T-cell (primary cell): ENCODE measurements at places on chromosomes 5 and 9.

- DNase-seq, result no peak
These were observed 215.6 kb downstream of the SYK start for GRCh38 chr9:91017245-91017644.

DNA sequence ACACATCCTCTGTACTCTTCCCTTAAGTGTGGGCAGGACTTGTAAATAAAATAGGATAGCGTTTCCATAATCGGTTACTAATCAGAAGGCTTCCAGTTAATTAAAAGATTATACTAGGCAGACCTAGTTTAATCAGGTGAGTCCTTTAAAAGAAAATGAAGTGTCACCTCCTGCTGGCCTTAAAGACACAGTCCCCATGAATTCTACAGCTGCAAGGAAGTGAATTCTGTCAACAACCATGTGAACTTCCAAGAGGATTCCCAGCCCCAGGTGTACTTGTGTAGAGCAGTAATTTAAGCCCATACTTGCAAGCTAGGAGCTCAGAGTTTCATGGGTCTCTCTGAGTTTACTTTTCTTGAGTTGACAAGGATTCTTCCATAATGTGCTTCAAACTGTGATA, 918.3 kb downstream of the DTWD2 start:
- no peak for DNase-seq

GRCh38 chr5:164233791-164234190, 728.4 kb downstream of the MAT2B start:
- no peak for DNase-seq

- no peak for DNase-seq
These were observed 79.3 kb upstream of the MAP3K1 start for GRCh38 chr5:56735849-56736641.

- DNase-seq, result no peak
These were observed 172.0 kb downstream of the CPLANE1 start for GRCh38 chr5:37077146-37077545.

GRCh38 chr5:93092349-93093105, 488.5 kb downstream of the NR2F1-AS1 start:
- no peak for DNase-seq

DNA sequence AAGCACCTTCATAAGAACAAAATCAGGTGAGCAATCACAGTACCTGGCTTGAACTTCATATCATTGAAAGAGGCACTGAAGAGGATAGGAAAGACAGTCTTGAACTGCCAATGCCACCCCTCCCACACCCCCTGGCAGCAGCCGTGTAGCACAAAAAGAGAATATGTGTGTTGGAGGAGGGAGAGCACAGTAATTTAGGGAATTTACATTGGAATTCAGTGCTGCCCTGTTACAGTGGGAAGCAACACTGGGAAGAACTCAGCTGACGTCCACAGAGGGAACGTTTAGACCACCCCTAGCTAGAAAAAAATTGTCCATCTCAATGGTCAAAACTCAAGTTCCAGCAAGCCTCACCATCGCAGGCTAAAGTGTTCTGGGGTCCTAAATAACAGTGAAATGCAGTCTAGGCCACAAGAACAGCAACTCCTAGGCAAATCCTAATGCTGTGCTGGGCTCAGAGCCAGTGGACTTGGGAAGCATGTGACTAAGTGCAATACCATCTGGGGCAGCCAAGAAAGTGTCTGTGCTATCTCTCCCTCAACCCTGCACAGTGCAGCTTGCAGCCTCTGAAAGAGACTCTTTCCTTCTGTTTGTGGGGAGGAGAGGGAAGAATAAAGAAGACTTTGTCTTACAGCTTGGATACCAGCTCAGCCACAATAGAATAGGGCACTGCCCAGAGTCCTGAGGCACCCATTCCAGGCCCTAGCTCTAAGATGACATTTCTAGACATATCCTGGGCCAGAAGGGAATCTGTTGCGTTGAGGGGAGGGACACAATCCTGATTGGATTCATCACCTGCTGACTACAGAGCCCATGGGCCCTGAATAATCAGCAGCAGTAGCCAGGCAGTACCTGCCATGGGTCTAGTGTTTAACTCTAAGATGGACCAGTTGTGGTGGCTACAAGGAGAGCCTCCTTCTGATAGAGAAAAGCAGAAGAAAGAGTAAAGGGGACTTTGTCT, 62.1 kb upstream of the VLDLR start:
- no peak for DNase-seq

DNA sequence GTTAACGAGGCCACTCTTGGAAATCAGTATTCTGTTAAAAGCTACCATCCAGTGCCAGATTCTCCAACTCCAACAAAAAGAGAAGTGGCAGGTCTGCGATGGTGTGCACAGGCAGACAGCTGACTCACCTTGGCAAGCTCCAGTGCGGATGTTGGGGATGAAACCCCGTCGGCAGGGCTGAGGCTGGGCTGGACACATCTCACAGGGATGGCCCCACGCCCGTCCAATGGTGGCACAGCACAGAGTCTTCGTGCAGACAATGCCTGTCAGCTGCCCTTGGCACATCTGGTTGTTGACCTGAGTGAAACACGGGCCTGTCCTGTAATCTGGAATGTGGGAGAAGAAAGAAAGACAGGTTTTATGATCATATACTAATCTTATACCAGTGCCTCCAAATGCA, 73.4 kb downstream of the FBN2 start:
- DNase-seq, result no peak

DNA sequence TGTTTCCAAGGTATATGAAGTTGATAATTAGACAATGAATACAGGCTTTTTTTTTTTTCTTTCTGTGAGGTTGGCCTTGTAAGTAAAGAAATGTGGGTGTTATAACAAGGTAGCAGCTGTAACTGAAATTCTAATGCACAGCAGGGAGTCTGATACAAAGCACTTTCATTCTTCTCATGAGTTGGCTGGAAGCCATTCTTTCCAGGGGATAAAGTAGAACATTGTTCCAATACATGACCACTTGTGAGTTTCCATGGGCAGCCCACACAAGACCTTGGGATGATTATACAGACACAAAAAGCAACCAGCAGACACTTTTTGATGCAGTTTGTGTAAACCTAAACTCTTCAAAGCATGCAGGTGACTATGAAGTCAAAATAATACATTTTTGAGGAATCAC, 1785.9 kb upstream of the WWC1 start:
- no peak for DNase-seq

- peak; percentile 73 for DNase-seq
These were observed 13.0 kb upstream of the CYFIP2 start for GRCh38 chr5:157252711-157253465.

GRCh38 chr5:122879076-122879475, 33.7 kb downstream of the SNX24 start:
- no peak for DNase-seq

GRCh38 chr5:174291162-174291561, 245.7 kb downstream of the NSG2 start:
- DNase-seq, result no peak

DNA sequence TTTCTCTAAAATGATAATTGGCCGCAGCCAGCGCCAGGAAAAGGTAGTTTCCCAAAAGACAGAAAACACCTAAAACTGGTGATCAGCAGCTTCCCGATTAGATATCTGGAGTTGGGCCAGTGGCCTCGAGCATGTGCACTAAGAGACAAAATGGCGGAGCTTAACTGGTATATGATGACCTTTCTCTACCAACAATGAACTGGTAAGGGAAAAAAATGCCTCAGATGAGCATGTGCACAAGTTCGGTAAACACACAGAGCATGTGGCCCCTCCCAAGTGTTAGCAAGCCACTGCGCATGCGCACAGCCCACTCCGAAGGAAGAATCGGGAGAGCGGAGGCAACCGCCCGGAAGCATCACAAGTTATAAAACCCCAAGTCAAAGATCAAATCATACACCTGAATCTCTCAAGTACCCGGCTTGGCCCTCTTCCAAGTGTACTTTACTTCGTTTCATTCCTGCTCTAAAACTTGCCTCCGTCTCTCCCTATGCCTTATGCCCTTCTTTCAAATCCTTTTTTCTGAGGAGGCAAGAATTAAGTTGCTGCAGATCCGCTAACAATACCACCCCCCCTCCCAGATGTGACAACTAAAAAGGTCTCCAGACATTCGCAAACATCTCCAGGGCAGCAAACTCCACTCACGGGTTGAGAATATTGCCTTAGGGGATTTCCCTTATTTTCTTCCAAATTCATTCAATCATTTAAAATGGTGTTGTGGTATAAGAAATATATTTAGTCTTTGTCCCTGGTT, 15.0 kb upstream of the PTBP3 start:
- peak; percentile 56 for DNase-seq
